Ureter (tissue), 1 donor: ENCODE measurements at places on chromosomes 4 and X. TPM values are rescaled to one million over a fixed set of nuclear protein-coding genes. Genes with fewer than 3 reads are reported as not detected.

- no peak for DNase-seq
Observed at GRCh38 chrX:18394477-18394876, 30.9 kb upstream of the CDKL5 start.

- DNase-seq: no peak
Observed at GRCh38 chr4:2177443-2178093, 64.4 kb downstream of the HAUS3 start.

DNA sequence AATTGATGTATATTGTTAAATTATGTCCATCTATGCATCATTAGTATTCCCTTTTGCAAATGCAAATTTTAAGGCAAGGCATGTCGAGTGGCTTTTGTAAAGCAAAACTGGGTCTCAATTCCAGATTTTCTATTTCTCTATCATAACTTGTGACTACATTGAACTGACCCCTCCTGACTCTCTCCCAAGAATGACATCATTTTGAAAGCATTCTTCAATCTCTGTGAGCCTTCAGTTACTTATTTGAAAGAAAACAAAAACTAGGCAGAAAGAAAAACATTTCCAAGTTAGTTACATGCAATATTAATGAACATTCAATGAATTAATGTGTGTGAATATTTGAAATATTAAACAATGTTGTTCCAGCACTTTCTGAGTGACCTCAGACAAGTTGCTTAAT is 314.3 kb upstream of the CLNK start:
- no peak for DNase-seq

DNA sequence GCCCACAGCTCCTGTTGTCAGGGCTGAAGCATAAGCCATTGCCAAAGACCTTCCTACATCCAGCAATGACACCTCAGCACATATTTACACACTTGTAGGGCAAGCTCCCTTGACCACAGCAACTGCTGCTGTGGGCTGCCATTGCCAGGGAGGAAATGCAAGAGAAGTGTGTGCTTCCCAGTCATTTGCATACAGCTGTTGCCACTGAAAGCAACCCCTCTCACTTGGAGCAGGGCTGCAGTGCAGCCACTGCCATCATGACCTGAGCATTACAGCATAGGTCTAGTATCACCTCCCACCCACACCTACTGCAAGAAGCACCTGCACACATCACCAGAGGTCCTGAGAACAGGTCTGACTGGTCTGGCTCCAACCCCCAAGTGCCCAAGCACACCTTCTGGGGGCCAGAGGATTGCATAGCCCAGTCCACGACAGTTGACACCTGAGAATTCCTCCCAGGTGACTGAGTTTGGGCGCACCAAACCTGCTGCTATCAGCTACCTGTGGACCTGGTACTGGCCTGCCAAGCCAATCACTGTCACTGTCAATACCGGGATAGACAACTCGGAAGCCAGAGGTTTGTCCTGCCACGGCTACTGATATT is 636.5 kb upstream of the SLIT2 start:
- no peak for DNase-seq

- no peak for DNase-seq
Observed at GRCh38 chr4:147965056-147965455, 233.2 kb downstream of the ARHGAP10 start.

Gene NSUN7
- total RNA-seq: 8.5 TPM

Gene F8A3
- 3.5 TPM for total RNA-seq

Gene UGT2B17
- total RNA-seq: 0.23 TPM

DNA sequence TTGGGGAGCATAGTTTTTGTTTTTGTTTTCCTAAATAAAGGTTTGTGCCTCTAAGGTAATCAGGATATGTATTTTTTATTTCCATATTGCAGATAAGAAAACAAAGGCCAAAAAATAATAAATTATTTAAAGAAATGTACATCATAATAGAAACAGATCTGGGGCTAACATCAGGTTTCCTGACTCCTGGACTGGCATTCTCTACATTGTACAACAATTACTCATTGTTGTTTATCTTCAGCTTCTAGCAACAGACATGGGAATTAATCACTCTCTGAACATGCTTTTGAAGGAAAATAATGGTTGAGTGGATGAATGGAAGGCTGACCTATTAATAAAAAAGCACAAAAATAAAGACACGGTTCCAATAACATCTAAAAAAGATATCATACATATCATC is 146.2 kb downstream of the KCNIP4 start:
- DNase-seq: no peak

- DNase-seq: no peak
Observed at GRCh38 chr4:124044867-124045266, 648.3 kb downstream of the SPRY1 start.
